ENCODE measurements at places on chromosomes 13 and 19.
A peak's percentile ranks its signal among the peaks of the same experiment; 100 is the strongest.

- peak; percentile 63 for DNase-seq
These were observed at the start of gene UBE2M for GRCh38 chr19:58558066-58558622. UBE2M (minus strand) TSS chr19:58558611; CDS start chr19:58558381, 230 bp downstream.

- no peak for DNase-seq
These were observed 118.1 kb downstream of the STARD13 start for GRCh38 chr13:33167491-33167890.

GRCh38 chr13:112807653-112808376 lies 118.0 kb downstream of the ATP11A start:
- no peak for DNase-seq

DNA sequence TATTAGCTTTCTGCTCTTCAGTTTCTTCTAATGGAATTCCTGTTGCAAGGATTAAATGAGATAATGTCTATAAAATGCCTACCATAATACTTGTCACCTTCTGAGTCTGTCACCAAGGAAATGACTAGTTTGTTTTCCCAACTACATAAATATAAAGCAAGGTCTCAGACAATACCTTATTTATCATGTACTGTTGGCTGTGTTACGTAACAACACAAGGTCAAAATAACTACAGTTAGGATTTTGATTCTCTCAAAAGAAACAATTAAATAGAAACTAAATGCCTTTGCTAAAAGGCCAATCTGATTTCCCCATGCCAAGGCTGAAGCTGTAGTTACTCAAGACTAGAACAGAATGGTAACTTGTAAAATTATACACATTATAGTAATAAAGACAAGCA lies 134.5 kb downstream of the PCDH9 start:
- DNase-seq = no peak

- DNase-seq = no peak
These were observed 38.7 kb upstream of the CYSLTR2 start for GRCh38 chr13:48615049-48615448.

DNA sequence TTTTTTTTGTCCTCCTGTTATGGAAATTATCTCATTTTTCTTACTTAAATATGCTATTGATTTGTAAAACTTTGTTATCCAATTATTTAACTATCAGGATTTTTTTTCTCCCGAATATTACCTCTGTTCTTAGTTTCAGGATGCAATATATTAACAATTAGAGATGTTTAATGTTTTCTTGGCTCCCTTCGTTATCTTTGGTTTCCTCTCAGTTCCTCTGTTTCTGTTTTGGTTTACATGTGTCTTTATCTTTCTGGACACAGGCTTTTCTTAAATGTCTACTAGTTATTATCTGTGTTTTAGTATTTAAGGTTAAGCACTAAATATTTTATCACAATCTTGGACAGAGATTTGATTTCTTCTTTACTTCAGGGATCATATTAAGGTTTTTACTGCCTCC lies 462.2 kb upstream of the SLC10A2 start:
- no peak for DNase-seq

- DNase-seq = peak; percentile 71
These were observed 3.1 kb upstream of the TYROBP start for GRCh38 chr19:35911173-35911572.

DNA sequence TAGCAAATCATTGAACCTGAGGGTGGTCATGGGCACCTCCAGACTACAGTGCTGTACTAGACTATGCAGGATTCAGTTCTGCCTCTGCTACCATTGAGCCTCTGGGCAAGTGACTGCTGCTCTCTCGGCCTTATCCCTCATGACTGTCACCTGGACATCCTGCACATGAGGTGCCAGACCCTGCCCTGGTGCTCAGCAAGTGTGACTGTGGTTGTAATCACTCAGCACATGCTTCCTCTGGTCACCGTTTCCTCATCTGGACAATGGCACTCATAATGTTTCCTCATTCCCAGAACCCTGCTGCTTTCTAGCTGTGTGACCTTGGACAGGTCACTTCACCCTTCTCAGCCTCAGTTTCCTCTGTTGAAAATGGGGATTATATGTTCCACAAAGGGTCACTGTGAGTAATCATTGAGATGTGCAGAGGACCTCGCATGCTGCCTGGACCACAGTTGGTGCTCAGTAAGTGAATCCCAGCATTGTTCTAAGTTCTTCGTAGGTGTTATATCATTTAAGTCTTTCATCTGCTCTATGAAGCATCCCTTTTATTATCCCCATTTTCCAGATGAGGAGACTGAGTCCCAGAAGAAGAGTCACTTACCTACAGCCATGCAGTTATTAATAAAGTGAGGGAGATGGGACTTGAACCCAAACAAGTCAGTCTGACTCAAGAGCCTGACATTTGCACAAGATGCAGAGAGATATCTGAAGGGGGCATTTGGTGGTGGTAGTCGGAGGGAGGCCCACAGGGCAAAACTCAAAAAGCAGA lies 3.2 kb downstream of the SYT3 start:
- no peak for DNase-seq

GRCh38 chr19:38978326-38978689 lies 2.8 kb upstream of the FBXO17 start:
- no peak for DNase-seq

DNA sequence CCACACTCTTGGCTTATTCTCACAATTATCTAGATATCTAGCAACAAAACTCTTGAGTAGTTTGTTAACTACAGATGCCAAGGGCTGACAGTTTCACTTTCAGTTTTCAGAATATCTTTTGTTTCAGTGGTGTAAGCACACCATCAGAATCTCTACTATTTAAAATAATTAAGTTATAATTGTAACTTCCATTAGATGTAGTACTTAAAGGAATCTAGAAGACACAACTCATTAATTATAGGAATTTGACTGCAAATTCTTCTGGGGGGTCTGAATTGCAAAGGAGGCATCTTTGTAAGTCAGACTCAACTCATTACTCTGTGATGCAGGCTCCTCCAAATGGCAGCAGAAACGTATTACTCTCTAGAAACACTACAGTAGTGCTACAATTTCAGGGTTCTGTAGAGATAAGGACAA lies 44.9 kb upstream of the USPL1 start:
- DNase-seq = peak; percentile 47

DNA sequence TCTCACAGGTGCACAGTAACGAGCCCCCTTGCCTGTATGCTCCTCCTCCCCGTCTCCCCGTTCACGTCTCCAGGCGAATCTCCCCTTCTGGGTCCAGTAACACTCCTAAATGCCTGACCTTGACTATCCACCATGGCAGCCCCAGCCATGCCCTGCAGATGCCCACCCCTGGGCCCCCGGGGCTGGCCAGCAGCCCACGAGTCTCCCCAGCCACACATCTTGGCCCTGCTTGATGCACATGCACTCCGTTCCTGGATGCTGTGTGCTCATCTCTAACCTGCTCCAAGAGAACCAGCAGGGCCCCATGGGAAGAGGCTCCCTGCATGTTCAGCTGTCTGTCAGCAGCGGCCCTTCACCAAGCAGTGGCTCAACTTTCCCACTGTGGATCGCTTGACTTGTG lies 32.0 kb downstream of the HPN start:
- DNase-seq = no peak

DNA sequence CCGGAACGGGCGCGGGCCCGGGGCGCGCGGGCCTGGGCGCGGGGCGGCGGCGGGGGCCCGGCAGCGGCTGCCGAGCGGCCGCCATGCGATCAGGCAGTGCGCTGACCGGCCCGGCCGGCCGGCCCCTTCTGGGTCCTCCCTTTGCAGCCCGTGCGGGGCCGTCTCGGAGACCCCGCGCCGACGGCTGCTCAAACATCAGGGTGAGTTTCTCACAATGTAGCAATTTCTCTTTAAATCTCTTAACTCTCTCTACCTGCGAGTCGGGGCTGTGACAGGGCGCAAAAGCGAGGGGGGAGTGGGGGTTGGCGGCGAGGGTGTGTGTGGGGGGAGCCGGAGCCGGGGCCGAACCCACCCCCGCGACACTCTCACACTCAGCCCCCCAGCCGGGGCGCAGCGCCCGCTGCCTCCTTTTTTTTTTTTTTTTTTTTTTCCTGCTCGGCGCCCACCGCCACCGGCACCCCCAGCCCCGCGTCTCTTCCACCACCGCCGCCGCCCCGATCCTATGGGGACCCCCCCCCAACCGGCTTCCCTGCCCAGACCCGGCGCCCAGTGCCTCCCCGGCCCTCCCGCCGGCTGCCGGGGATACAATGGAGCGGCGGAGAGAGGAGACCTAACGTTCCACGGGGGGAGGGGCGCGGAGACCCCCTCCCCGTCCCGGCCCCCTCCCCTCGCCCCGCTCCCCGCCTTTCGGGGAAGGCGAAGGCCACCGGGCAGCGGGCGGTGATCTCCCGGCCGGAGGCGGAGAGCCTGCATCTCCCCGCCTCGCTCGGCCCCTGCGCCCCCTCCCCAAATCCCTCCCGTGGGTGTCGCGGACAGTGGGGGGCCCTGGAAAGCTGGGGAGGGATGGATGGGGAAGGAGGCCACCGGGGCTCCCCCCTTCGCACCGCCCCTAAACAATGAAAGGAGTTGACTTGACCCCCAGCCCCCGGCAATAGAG lies at the start of gene BICRA:
Gene BICRA, plus strand, starts transcription at position 166 of the 937 bp plus-strand sequence. CDS start 64,441 bp downstream, outside the sequence.
- peak; percentile 92 for DNase-seq

- DNase-seq = peak; percentile 15
These were observed 302.8 kb downstream of the EFNB2 start for GRCh38 chr13:106232681-106233080.

DNA sequence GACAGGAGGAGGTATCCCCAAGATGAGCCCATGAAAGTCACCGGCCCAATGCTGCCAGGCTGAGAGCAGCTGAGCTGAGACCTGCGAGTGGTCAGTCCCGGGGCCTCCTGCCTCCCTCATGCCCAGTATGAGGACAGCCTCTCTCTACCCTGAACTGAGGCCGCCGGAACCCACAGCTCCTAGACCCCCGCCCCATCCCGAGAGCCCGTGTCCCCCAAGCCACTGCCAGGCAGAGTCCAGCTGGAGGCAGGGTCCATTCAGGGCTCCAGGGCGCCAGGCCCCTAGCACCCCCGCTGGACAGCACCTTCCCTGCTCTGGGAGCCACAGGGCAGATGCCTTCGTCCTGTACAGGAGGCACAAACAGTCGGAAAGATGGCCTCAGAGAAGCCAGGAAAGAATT lies 38.7 kb downstream of the MLLT1 start:
- no peak for DNase-seq

DNA sequence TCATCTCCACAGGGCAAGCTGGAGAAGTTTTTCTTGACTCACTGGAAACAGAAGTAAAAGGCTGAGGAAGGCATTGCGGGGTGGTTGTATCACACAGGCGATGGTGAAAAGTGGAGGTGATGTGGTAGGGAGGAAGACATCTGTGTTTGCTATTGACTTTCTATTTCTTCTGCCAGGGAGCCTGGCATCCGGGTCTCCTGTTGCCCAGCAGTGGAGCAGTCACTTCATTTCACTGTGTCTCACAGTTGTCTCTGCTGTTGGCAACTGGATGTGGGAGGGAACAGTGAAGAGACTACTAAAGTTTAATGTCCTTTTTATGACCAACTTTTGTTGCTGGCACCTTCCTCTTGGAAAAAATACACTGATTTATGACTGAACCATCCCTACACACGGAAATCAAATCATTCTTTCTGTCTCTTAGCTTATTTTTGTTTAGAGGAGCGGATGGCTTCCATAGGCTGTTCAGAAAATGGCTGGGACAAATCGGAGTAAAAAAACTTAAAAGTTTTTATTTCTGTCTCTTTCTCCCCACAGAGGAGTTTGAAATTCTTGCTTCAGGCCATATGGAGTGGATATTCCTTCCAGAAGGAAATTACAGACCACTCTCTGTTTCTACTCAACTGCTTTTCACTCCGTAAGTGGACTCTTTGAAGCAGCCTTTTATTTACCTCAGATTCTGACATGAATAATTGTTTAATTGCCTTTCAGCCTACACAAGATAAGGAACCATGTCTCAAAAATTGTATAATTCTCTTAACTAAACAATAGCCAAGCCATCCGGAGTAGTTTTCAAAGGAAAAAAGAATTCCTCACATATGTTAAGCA lies 23.8 kb upstream of the MEDAG start:
- no peak for DNase-seq

- no peak for DNase-seq
These were observed 8.9 kb downstream of the FLT1 start for GRCh38 chr13:28485996-28486543.
